ENCODE measurements at places on chromosomes 4 and X.
A peak's percentile ranks its signal among the peaks of the same experiment; 100 is the strongest.

DNA sequence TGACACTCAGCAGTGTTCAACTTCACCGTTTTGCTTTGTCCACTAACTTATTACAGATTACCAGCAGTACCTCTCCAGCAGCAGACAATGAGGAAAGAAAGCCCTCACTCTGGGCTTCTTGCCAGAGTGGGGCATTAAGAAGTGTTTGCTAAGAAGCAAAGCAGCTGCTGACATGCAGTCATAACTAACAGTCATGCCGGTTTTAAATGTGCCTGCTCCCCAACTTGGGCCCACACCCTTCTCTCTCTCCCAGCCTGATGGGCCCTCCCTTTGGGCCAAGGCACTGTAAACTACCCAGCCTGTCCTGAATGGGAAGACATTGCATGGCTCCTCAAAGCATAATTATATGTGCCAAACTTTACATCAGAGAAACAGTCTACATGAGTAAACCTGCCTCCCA lies 54.6 kb upstream of the HHIP start:
- DNase-seq: peak; percentile 18

GRCh38 chrX:100609591-100609990 lies 24.9 kb downstream of the TNMD start:
- no peak for DNase-seq

- no peak for DNase-seq
Observed at GRCh38 chrX:11336201-11336600, 43.0 kb downstream of the AMELX start.

- DNase-seq: no peak
Observed at GRCh38 chrX:10571260-10571659, 49.1 kb downstream of the MID1 start.

GRCh38 chrX:1361910-1362309 lies 25.3 kb downstream of the IL3RA start:
- DNase-seq: no peak

DNA sequence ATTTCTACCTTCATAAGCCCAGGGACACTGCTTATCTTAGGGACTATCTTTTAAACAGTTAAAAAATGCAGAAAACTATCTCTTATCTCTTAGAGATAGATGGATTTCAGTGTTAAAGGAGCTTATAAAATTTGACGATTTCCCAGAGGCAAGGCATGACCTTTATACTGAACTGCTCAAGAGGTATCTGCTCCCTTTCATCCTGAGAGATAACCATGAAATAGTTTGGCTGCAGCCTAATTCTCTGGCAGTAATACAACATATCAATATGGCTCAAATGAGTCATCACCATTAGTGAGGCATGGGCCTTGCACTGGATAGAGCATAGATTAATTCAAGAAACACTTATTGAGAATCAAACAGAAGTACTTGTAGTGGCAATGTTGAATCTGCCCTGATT lies 348.2 kb upstream of the GRIA3 start:
- DNase-seq: no peak

GRCh38 chr4:37522996-37523395 lies 163.2 kb downstream of the RELL1 start:
- DNase-seq: no peak

DNA sequence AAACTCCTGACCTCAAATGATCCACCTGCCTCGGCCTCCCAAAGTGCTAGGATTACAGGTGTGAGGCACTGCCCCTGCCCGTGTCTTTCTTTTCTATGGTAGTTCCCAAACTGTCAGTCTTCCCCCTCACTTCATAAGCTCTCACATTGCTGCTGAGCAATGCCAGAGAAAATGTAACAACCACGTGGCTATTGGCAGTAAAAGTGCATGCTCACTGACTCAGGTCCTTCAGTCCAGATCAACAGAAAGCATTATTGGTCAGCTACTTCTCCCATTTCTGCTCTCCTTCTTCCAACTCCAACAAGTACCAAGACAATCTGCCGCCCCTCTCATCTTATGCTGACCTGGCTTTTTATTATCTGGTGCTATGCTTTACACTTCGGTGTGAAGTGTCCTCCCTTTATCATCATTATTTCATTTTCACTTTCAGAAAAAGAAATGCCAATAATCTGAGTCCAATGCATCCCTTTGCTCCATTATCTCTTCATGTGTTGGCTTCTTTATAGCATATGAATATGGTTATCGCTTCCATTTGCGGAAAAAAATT lies 133.8 kb upstream of the UGT8 start:
- no peak for DNase-seq

GRCh38 chr4:79652738-79653137 lies 244.7 kb upstream of the GK2 start:
- DNase-seq: no peak

DNA sequence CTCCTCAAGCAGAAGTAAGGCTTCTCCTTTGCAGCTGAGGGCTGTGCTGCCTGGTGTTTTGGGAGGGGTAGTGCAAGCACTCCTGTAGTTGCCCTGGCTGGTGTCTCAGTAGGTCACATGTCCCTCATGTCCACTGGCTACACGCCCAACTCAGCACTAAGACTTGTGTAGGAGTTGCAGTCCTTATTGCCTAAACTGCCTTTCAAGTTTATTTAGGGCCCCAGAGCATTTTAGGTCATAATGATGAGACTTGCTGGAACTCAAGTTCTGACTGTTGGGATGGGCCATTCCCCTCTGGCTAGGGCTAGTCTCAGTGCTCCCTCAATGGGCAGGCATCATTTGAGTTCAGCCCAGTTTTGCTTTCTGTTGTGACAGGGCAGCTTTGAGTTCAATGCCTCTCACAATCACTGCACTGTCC lies 44.1 kb downstream of the PPM1K start:
- DNase-seq: no peak

- DNase-seq: no peak
Observed at GRCh38 chrX:17527922-17528321, 152.9 kb downstream of the NHS start.

GRCh38 chr4:76275486-76276124 lies 24.1 kb downstream of the FAM47E start:
- no peak for DNase-seq

DNA sequence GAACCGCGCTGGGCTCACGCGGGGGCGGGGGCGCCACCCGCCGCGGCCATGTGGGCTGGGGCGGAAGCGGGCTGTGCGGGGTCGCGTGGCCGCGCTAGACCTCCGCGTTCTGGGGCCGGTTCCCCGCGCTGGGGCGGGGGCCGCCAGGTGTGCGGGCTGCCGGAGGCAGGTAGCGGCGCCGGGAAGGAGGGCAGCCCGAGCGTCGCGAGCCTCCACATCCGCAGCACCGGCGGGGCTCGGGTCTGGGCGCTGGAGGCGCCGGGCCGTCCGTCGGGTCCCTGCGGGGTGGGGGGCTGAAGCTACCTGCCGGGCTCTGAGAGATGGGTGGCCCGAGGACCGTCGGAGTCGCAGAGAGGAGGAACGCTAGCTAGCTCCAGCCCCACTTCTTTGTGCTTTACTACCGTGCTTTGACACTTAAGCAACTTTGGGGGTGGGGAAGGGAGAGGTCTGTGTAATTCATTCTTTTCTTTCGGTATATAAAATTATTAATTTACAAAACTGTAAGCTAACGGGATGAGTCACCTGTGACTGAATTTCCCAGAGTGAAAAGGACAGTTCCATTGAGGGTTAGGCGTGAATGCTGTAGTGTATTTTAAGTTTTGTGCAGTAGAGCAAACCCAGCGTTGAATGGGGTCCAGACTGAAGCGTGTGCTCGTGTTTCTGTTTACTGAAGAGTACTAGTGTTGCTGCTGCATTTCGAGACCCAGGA lies 689 bp downstream of the METAP1 start:
- DNase-seq: no peak

DNA sequence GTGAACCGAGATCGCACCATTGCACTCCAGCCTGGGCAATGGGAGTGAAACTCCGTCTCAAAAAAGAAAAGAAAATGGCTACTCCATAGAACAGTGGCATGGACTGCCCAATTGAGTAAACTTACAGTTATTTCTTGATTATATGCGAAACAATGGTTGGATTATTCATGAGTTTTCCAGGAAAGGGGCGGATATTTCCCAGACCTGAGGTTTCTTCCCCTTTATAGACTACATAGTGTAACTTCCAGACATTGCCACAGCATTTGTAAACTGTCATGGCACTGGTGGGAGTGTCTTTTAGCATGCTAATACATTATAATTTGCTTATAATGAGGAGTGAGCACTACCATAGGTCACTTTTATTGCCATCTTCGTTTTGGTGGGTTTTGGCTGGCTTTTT lies 14.1 kb upstream of the MRPL1 start:
- DNase-seq: no peak

Measured in AG09319 (cell line).